ENCODE measurements at places on chromosomes 5 and 9.

GRCh38 chr5:74903165-74903787 is 37.1 kb upstream of the FAM169A start:
- DNase-seq, result no peak

DNA sequence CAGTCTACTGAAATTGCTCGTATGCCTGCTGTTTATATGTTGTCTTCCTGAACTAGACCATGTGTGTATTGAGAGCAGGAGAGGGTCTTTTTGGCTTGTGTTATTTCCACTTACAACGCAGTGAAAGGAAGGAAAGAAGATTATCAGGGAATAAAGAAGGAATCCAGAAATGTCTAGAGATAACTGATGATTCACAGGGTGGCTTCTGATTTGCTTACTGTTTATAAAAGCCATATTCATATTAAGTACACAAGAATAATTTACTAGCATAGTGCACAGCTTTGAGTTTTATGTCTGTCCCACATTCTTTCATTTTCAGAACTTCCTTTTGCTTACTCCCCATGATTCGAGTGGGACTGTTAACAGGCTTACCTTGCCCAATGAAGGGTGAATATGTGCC is 72.1 kb downstream of the PRLR start:
- DNase-seq, result no peak

- no peak for DNase-seq
These were observed 2.0 kb downstream of the DENND1A start for GRCh38 chr9:123927625-123928532.

GRCh38 chr5:89545076-89545475 is 662.1 kb upstream of the MEF2C start:
- DNase-seq, result no peak
